ENCODE measurements at places on chromosomes 7 and 10.

DNA sequence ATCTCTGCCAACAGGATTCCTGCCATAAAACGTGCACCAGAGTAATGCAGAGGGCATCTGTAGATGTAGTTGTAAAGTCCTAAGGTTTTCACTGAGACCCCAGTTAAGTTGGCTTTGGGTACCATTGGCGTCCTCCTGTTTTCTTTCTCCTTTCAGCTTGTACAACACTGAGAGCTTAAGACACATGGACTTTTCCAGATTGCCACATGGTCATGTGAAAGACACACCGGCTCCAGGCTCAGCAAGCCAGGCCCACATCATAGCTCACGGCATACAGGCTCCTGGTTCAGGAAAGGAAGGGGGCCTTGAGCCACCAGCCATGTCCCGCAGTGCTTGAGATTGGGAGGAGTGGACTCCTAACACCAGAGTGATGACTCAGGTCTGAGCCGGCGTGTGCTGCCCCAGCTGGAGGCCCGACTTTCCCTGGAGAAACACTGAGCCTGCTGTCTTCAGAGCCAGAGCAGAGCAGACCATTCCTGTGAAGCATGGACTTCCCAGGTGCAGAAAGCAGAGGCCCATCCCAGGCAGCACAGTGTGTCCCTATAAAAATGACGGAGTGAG lies 252.7 kb downstream of the PRPF18 start:
- DNase-seq, result no peak

DNA sequence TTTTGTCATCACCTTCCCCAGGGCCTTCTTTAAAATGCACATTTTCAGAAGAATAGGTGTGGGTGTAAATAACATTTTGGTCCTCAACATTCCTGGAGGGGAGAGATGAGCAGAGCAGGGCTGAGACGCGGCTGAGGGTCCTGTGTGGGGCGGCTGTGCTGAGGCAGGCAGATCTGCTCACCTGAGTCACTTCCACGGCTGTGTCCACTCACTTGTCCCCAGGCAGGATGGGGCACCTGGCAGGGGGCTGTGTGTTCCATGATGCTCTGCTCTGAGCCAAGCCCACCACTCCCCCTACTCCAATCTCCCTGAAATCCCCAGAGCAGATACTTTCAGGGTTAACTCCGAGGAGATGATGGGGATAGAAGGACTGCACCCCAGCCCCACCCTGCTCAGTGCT lies 93.8 kb downstream of the GLRX3 start:
- no peak for DNase-seq

GRCh38 chr10:348456-348855 lies 213.2 kb downstream of the ZMYND11 start:
- no peak for DNase-seq

- no peak for DNase-seq
Measured at GRCh38 chr10:108039821-108040584, 875.5 kb upstream of the SORCS1 start.

DNA sequence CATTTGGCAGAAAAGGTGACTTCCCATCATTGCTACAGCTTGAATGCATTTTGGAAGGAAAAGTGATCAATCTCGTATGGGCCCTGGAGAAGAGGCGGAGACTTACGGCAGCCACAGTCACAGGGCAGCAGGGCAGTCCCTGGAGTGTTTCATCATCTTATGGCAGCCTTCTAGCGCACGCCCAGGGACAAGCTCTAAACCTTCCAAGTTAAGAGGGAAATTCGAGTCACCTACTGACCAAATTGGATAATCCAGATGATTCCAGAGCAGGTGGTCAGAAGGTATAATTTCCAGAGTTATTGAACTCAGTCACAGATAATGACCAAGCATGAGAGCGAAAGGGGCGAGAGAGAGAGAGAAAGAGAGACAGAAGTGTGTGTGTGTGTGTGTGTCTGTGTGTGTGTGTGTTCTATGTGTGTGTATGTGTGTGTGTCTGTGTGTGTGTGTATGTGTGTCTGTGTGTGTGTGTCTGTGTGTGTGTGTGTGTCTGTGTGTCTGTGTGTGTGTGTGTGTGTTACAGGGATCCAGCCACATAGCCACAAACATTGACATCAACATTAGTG lies 123.7 kb upstream of the ADAM12 start:
- DNase-seq, result no peak

GRCh38 chr7:16398146-16399017 lies 23.0 kb downstream of the CRPPA start:
- no peak for DNase-seq

DNA sequence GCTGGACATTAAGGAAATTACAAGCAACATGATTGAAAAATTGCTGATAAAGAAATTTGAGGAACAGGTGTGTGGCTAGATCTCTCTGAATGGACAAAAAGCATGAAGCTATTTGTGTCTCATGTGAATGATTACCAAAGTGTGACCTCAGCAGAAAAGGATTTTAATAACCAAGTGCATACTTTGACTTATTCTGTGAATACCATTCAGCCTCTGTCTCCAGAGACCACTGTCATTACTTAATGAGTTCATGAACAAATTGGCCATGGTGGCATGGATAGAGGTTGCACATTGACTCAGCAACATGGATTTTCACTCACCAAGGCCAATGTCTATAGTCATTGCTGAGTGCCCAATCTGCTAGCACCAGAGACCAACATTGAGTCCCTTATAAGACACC lies 874.6 kb upstream of the POT1 start:
- DNase-seq, result no peak

DNA sequence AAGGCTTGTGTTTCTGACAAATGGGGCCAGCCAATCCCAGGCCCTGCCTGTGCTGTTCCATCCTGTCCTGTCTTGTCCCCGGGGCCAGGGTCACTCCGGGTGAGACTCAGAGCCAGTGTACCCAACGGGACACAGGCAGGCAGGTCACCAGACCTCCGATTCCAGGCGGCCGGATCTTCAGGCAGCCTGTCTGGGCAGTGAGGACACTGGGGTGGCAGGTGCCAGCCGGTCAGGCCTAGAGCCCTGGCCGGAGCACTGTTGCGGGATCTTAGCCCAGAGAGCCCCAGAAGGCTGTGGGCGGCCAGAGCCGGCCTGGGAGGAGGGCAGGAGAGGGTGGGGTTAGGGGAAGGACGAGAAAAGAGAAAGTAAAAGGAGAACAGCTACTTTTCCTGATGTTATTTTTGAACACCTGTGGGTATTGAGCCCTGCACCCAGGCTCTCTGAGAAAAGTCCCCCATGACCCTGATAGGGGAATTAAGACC lies 134.3 kb upstream of the TNRC18 start:
- DNase-seq, result no peak

GRCh38 chr10:88670497-88670896 lies 6.3 kb downstream of the LIPF start:
- DNase-seq, result no peak

All from NCI-H345 (cell line).